ENCODE measurements at places on chromosomes 4 and X. TPM values are rescaled to one million over a fixed set of nuclear protein-coding genes. Genes with fewer than 3 reads are reported as not detected.

DNA sequence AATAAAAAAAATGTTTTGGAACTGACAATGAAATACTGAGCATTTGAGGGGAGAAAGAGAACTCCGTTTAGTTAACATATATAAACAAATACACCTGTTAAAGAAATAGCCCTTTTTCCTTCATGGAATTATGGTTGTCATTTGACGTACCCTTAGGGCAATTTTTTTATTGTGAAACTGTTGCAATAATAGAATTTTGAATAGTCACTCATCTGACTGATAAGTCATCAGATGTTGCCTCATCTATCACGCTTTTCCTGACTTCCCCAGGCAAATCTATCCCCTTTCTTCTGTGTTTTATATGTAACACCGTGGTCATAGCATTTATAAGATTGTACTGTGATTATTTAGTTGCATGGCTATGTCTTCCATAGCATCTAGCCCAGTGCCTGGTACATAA lies 69.0 kb upstream of the HDAC8 start:
- no peak for DNase-seq
- no peak overlapping the region for H3K27ac ChIP-seq
- H3K36me3 ChIP-seq = no peaks in the 10 kb centered on the region
- no peaks in the 10 kb centered on the region for H3K27me3 ChIP-seq
- H3K4me1 ChIP-seq = peaks cover under 1% of the 10 kb centered on the region

GRCh38 chr4:145625677-145626622 lies 6.8 kb downstream of the MMAA start:
- no peaks in the 10 kb centered on the region for H3K36me3 ChIP-seq
- no peaks in the 10 kb centered on the region for H3K27me3 ChIP-seq
- no peak overlapping the region for H3K27ac ChIP-seq
- DNase-seq = no peak
- no peak overlapping the region for H3K4me3 ChIP-seq
- no peaks in the 10 kb centered on the region for H3K4me1 ChIP-seq

MAGEA10 gene
- not detected for total RNA-seq

BEND4 gene
- 0.12 TPM for total RNA-seq

TBX22 gene
- not detected for total RNA-seq

GRCh38 chrX:108029928-108030711 lies 14.7 kb upstream of the VSIG1 start:
- no peak for DNase-seq
- no peaks in the 10 kb centered on the region for H3K4me1 ChIP-seq
- H3K27me3 ChIP-seq = no peaks in the 10 kb centered on the region
- H3K27ac ChIP-seq = no peak overlapping the region

- H3K4me3 ChIP-seq = no peak overlapping the region
- no peaks in the 10 kb centered on the region for H3K4me1 ChIP-seq
- no peaks in the 10 kb centered on the region for H3K27me3 ChIP-seq
- no peak for DNase-seq
These were observed 72.9 kb downstream of the WDR19 start for GRCh38 chr4:39255266-39255665.

DNA sequence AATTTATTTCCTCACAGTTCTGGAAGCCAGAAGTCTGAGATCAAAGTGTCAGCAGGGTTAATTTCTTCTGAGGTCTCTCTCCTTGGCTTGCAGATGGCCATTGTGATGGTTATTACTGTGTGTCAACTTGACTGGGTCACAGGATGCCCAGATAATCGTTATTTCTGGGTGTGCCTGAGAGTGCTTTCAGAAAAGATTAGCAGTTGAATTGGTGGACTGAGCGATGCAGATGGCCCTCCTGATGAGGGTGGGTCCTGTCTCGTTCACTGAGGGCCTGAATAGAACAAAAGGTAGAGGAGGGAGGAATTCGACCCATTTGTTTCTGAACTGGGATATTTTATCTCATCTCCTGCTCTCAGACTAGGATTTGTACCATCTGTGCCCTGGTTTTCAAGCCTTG lies 15.7 kb downstream of the SMIM43 start:
- H3K4me3 ChIP-seq = no peak overlapping the region
- H3K36me3 ChIP-seq = no peaks in the 10 kb centered on the region
- no peak for DNase-seq
- H3K27me3 ChIP-seq = no peaks in the 10 kb centered on the region

- no peak overlapping the region for H3K27ac ChIP-seq
- no peaks in the 10 kb centered on the region for H3K36me3 ChIP-seq
- H3K4me1 ChIP-seq = no peaks in the 10 kb centered on the region
- no peaks in the 10 kb centered on the region for H3K27me3 ChIP-seq
These were observed 164.6 kb downstream of the BANK1 start for GRCh38 chr4:101954975-101955678.

- no peak overlapping the region for H3K27ac ChIP-seq
- DNase-seq = no peak
- no peaks in the 10 kb centered on the region for H3K27me3 ChIP-seq
- no peaks in the 10 kb centered on the region for H3K4me1 ChIP-seq
- no peak overlapping the region for H3K4me3 ChIP-seq
These were observed 60.7 kb upstream of the HAND2 start for GRCh38 chr4:173590697-173591096.

DNA sequence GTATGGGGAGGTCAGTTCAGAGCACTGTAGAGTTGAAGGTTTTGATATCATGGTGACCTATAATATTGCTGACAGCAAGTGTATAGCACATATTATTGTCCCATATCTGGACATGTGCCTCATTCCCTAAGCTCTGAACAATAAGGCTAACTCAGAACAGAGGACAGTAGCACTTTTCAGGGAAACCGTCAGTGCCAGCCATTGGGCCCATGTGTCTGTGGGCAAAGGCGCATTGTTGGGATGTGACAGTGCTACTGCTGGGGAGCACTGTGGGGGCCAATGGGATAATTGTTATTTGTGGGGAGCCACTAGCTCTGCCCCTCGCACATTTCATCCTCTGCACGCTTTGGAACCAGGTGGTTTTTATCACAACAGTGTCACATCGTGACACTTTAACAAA lies 136.2 kb downstream of the ELOVL6 start:
- H3K4me3 ChIP-seq = no peak overlapping the region
- H3K27me3 ChIP-seq = no peaks in the 10 kb centered on the region
- H3K27ac ChIP-seq = no peak overlapping the region
- H3K36me3 ChIP-seq = no peaks in the 10 kb centered on the region
- peaks cover 56% of the 10 kb centered on the region for H3K4me1 ChIP-seq
- DNase-seq = no peak

DNA sequence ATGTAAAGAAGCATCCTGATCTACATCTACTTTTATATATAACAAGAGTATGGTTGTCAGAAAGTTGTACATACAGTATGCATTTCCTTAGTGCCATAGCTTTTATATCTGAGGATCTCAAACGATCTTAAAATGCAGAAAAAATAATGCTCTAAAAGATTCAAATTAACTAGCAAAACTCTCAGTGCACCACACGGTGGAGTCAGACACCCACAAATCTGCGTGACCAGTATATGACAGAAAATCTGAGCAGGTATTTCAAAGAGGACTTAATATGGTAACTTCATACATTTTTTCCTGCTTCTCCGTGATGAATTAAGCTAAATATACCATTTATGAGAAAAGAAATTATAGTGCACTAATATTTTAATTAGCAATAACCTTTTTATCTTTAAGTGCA lies 803.0 kb downstream of the DMD start:
- no peaks in the 10 kb centered on the region for H3K27me3 ChIP-seq
- H3K27ac ChIP-seq = no peak overlapping the region
- no peaks in the 10 kb centered on the region for H3K36me3 ChIP-seq
- no peaks in the 10 kb centered on the region for H3K4me1 ChIP-seq
- no peak for DNase-seq

IL1RAPL1 gene
- total RNA-seq = not detected
